Upper lobe of right lung (tissue), 1 donor: ENCODE measurements at places on chromosomes 6 and 20. TPM values are rescaled to one million over a fixed set of nuclear protein-coding genes. Genes with fewer than 3 reads are reported as not detected.

PHACTR1 gene
- total RNA-seq: 72.8 TPM

LCA5 gene
- total RNA-seq: 5.4 TPM

- no peak for DNase-seq
- peaks cover 13% of the 10 kb centered on the region for H3K36me3 ChIP-seq
- no peaks in the 10 kb centered on the region for H3K27me3 ChIP-seq
- peak overlapping the region; percentile 66 for H3K4me3 ChIP-seq
- peaks cover 42% of the 10 kb centered on the region for H3K4me1 ChIP-seq
Observed at GRCh38 chr6:25961619-25962148, 918 bp upstream of the TRIM38 start.

FAM209B gene
- not detected for total RNA-seq
